ENCODE measurements at places on chromosomes 11 and 22.

DNA sequence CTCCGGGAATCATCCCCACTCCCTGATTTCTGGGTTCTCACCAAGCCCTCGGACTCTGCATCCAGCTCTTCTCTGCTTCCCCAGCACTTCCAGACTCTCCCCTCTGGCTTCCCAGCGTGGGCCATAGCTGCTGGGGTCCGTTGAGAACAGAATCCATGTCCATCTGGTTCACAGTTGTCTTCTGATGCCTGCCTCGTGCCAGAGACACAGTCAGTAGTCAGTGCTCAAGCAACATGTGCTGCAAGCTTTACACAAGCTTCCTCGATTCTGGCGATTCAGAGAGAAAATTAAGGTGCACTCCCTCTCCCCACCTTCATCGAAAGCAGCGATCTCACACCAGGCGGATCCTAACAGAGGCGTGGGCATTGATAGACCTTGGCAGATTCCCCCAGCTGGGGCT lies 495.5 kb downstream of the TBC1D22A start:
- no peak for DNase-seq

GRCh38 chr11:62671236-62671607 lies 251 bp upstream of the UQCC3 start:
- DNase-seq: no peak

DNA sequence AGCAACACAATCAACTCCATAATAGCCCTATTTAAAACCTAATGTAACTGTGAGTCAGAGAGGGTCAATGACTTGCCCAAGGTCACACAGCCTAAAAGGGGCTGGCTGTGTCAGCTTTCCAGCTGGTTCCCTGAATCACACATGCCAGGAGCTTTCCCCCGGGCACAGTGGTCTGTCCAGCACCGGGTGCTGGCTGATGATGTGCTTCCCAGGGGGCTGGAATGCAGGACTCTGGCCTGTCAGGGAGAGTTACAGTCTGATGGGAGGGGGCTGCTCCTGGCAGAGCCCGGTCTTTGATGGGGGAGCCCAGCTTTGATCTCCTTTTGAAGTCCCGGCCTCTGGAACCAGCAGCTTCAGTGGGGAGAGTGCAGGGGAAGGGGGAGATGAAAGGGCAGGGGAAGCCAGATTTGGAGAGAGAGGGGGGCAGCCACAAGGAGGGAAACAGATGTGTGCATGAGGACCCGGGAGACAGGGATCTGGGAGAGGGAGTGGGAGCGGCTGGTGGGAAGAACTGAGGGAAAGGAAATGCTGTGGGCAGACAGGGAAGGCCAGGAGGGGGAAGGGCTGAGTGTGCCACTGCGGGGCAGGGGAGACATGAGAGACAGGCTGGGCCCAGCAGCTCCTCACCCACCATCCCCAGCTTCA lies 102.7 kb downstream of the NECTIN1 start:
- DNase-seq: no peak

DNA sequence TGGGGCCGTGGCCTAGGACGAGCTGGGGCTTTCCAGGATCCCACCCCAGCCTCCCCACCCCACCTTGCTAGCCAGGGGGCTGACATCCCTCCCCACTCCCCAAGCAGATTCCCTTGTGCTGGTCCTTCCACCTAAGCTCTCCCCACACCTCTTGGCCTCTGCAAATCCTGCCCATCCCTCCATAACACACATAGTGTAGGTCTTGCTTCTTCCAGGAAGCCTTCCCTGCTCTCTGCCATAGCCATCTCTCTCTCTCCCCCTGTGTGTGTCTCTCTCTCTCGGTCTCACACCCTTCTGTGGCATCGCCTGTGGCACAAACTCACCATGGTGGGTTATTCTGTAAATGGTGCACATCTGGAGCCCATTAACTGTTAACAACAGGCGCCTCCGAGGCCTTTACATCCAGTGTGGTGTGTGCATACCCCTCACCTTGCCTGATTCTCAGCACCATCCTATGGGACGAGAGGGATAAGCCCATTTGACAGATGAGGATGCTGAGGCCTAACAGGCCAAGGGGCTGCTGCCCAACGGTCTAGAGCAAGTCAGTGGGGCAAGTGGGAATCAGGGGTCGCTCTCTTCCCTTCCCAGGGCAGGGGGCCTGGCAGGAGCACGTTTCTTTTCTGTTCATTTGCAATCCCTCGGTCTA lies 22.2 kb upstream of the PICK1 start:
- DNase-seq: no peak

- DNase-seq: no peak
These were observed 5.6 kb upstream of the NDUFV1 start for GRCh38 chr11:67601098-67601497.

DNA sequence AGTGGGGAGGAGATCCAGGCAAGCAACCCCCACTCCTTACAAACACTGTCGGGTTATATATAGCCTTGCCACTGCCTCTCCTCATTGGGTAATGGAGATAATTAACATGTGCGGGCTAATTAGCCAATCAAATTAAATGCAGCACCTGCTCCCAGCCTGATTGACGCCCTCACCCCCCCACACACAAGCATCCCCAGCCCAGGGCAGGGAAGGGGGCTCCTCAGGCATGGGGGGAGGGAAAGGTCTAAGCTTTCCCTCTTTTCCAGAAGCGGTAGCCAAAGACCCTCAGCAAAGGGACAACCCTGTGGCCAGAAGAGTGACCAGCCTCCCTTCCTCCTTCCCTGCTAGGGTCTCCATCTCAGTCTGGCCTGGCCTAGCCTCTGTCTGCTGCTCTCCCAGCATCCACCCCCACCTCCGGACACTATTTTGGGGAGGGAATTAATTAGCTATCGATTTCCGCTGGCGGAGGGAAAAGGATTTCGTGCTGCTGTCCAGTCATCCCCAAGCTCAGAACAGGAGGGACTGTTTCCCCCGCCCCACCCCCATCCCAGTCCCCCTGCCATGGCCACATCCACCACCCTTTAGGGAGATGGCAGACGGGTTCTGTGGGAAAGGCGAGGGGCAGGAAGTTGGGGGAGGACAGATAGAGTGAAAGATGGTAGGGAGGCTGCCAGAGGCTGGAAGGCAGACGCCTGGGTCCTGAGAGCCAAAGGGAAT lies 7.1 kb downstream of the NRXN2 start:
- no peak for DNase-seq

DNA sequence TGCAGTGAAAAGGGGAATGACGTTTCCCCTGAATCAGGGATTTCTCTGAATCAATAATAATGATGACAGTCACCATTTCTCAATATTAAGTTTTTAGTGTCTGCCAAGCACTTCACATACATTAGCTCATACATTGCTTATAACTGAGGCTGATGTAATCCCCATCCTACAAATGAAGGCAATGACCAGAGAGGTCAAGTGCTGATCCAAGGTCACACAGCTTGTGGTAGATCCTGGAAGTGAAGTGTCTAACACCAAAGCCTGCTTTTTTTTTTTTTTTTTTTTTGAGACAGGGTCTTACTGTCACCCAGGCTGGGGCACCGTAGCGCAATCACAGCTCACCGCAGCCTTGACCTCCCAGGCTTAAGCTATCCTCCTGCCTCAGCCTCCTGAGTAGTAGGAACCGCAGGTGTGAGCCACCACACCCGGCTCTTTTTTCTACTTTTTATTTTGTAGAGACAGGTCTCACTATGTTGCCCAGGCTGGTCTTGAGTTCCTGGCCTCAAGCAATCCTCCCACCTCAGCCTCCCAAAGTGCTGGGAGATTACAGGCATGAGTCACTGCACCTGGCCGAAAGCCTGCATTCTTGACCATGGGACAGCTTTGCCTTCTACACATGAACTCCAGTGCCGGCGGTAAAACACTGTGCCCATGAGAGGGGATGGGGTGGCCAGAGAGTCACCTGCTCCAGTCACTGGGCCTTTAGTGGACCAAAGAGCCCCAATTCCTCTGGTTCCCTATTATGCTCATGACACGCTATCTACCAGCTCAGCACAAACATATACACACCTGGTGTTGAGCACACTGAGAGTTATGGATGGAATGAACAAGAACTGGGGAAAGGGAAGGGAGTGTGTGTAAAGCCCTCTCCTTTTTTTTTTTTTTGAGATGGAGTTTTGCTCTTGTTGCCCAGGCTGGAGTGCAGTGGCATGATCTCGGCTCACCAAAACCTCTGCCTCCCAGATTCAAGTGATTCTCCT lies 17.4 kb downstream of the ARHGAP1 start:
- DNase-seq: no peak

DNA sequence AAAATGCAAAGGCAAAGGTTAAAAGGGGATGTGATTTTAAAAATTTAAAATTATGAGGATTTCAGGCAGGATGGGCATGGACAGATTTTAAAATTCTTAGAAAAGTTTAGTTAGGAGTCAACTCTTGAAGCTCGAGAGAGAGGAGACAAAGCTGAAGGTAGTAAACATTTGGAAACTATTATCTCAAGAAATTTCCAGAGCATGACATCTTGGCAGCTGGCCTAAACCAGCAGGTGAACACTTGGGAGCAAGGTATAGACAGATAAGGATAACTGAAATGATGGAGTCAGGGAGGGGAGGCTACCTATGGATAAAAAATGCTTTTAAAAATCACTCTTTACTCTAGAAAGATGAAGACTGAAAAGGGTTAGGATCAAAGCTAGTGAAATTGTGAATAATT lies 13.7 kb downstream of the POU2AF3 start:
- no peak for DNase-seq

- DNase-seq: no peak
These were observed 28.4 kb downstream of the KIAA0930 start for GRCh38 chr22:45212306-45212709.

- DNase-seq: no peak
These were observed 13.0 kb upstream of the CXCR5 start for GRCh38 chr11:118870396-118871343.

DNA sequence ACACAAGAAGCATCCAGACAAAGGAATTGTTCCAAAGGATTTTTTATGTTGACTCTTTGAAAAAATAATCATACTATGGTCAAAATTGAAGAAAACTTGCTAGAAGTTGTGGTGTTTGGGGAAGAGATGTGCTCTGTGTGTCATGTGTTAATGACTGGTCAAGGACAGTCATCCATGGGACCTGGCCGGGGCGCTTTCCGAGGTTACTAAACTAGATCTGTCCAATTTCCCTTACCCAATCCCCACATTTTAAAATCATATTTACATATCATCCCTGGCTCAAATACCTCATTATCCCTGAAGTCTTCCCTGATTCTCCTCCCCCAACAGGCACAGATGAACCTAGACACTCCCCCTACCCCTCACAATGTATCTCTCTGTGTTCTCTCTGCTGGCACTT lies 289.4 kb downstream of the TENM4 start:
- no peak for DNase-seq

DNA sequence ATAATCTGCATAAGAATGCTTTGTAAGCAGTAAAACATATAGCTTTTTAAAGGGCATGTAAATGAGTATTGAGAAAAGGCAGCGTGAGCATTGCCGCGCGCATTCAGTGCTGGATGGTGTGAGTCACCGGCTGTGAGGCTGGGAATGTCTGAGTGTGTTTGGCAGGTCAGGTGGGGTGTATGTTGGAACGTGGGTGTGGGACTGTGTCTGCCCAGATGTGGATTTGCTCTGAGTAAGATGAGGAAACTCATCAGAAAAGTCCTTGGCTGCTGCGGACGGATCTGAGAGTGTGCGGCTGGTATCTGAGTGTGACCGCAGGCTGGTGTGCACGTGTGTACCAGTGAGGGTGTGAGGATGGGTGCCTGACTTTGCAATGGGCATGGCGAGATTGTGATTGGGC lies 66.2 kb upstream of the NECTIN1 start:
- no peak for DNase-seq

DNA sequence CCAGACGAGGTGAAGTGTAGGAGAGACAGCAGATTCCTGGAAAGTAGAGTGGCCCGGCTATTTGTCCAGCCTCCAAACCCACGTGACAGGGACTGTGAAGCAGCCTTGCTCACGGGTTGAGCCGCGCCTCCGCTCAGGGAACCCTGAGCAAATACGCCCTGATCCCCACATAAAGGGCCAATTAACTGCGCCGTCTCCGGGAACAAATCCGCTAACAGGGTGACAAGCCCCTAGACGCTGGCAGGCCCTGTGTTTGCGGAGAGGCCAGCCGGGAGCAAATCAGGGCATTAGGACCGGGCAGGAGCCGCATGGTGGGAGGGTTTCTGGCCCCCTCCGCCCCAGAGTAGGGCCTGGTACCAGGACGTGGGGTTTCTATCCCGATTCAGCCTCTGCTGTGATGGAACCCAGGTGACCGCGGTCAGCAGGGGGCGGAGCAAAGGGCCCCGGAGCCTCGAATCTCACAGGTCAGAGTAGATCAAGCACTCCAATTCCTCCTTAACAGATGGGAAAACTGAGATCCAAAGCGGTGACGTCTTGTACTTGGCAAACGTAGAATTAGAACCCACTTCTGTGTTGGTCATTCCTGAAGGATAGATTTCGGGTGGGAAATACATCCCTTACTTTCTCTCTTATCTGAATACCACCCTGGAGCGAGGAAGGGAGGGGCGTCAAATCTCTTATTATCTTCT lies 2.0 kb upstream of the ROBO3 start:
- no peak for DNase-seq

GRCh38 chr11:120659076-120659475 lies 147.5 kb downstream of the GRIK4 start:
- no peak for DNase-seq

GRCh38 chr11:35116762-35117640 lies 22.0 kb upstream of the CD44 start:
- DNase-seq: no peak

GRCh38 chr11:4105916-4106315 lies 11.3 kb downstream of the RRM1 start:
- DNase-seq: no peak

GRCh38 chr11:72405009-72405408 lies 29.3 kb downstream of the CLPB start:
- no peak for DNase-seq

DNA sequence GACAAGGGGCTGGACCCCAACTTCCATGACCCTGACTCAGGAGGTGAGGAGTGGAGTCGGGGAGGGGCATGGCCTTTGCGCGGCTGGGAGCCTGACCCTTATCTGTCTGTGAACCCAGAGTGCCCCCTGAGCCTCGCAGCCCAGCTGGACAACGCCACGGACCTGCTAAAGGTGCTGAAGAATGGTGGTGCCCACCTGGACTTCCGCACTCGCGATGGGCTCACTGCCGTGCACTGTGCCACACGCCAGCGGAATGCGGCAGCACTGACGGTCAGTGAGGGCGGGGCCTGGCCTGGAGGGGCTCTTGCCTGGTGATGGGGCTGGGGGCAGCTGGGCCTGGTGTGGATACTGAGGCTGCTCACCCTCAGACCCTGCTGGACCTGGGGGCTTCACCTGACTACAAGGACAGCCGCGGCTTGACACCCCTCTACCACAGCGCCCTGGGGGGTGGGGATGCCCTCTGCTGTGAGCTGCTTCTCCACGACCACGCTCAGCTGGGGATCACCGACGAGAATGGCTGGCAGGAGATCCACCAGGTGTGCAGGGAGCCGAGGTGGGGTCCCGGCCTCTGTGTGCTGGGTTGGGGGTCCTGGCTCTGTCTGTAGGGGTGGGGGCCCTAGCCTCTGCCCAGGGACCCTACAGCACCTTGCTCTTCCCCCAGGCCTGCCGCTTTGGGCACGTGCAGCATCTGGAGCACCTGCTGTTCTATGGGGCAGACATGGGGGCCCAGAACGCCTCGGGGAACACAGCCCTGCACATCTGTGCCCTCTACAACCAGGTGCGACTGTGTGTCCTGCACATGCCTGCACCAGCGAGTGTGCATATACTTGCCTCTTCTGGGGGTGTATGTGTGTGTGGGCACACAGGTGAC lies 6.3 kb downstream of the SHANK3 start:
- no peak for DNase-seq
